Glutamatergic neuron (in vitro differentiated cells): ENCODE measurements at places on chromosomes 4 and X. TPM values are rescaled to one million over a fixed set of nuclear protein-coding genes. Genes with fewer than 3 reads are reported as not detected.

The ALAS2 gene
- total RNA-seq: not detected

The HMGN5 gene
- total RNA-seq: 2.9 TPM

The CC2D2A gene
- total RNA-seq: 13.3 TPM

The CFAP299 gene
- not detected for total RNA-seq

The HCCS gene
- total RNA-seq: 22.7 TPM

The TMPRSS11A gene
- not detected for total RNA-seq

DNA sequence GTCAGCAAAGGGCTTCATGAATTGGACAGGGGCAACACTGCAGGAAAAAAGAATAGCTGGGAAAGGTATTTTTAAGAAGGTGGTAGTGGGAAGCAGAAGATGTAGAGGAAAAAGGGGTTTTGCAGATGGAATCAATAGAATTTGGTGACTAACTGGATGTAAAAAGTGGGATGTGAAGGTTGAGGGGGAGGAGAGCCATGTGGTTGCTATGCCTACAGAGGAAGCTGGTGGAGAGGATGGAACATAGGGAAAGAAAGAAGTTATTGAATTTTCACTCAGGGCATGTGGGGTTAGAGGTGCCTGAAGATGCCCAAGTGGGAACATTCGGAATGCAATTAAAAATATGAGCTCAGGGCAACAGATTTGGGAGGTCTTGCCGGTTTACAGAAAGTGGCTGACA is 33.0 kb downstream of the REELD1 start:
- no peak for DNase-seq

GRCh38 chr4:22030307-22030706 is 81.7 kb upstream of the KCNIP4 start:
- no peak for DNase-seq

DNA sequence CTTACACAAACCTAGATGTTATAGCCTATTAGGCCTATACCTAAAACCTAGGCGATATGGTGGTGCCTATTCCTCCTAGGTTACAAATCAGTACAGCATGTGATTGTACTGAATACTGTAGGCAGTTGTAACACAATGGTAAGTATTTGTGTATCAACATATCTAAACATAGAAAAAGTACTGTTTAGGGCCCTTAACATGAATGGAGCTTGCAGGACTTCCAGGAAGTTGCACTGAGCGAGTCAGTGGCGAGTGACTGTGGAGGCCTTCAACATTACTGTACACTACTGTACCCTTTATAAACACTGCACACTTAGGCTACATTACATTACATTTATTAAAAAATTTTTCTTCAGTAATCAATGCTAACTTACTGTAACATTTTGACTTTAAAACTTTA is 37.8 kb downstream of the WWC2 start:
- DNase-seq: no peak

- no peak for DNase-seq
Measured at GRCh38 chr4:9919047-9919446, 102.2 kb downstream of the SLC2A9 start.

- no peak for DNase-seq
Measured at GRCh38 chrX:133213117-133213516, 5.0 kb downstream of the TFDP3 start.

GRCh38 chrX:34578237-34578636 is 78.8 kb downstream of the TMEM47 start:
- DNase-seq: no peak

GRCh38 chr4:64341711-64342110 is 67.5 kb downstream of the TECRL start:
- DNase-seq: peak; percentile 16
